ENCODE measurements at places on chromosomes 3 and 15. TPM values are rescaled to one million over a fixed set of nuclear protein-coding genes. Genes with fewer than 3 reads are reported as not detected.

The INSYN1 gene
- 18.9 TPM for polyA plus RNA-seq

The SH3GL3 gene
- polyA plus RNA-seq, result 112 TPM

The CDHR4 gene
- 11.7 TPM for polyA plus RNA-seq

The IQCH gene
- polyA plus RNA-seq, result 31.9 TPM

The CADPS gene
- polyA plus RNA-seq, result 8.6 TPM

The RAD51 gene
- polyA plus RNA-seq, result 76.1 TPM

The GPR149 gene
- polyA plus RNA-seq, result 0.61 TPM

The RPL22L1 gene
- 40.6 TPM for polyA plus RNA-seq

The ESYT3 gene
- 1.2 TPM for polyA plus RNA-seq

The SPCS1 gene
- polyA plus RNA-seq, result 340 TPM

The NECTIN3 gene
- 119 TPM for polyA plus RNA-seq

The CCDC50 gene
- 68.2 TPM for polyA plus RNA-seq

The ARPP19 gene
- polyA plus RNA-seq, result 162 TPM

Data from testis (tissue), 5 donors.